PC-3 (cell line): ENCODE measurements at places on chromosomes 2 and 18.

GRCh38 chr2:112242384-112242783 lies 12.5 kb downstream of the ZC3H8 start:
- H3K4me3 ChIP-seq, result no peak overlapping the region
- no peaks in the 10 kb centered on the region for H3K27me3 ChIP-seq
- no peaks in the 10 kb centered on the region for H3K4me1 ChIP-seq

- peak overlapping the region; percentile 9; the same call in 1 of the 2 replicates for H3K27ac ChIP-seq
- DNase-seq, result peak; percentile 77
- H3K27me3 ChIP-seq, result no peaks in the 10 kb centered on the region
- no peaks in the 10 kb centered on the region for H3K36me3 ChIP-seq
Observed at GRCh38 chr2:63218800-63219526, 168.3 kb downstream of the OTX1 start.

GRCh38 chr2:143345887-143346787 lies 216.9 kb downstream of the ARHGAP15 start:
- H3K4me1 ChIP-seq, result peaks cover 5% of the 10 kb centered on the region; the same call in 1 of the 2 replicates
- peaks cover 18% of the 10 kb centered on the region; the same call in 1 of the 2 replicates for H3K27me3 ChIP-seq
- H3K36me3 ChIP-seq, result no peaks in the 10 kb centered on the region
- peak overlapping the region; percentile 30; the same call in 1 of the 2 replicates for H3K27ac ChIP-seq
- DNase-seq, result peak; percentile 51
- H3K4me3 ChIP-seq, result peak overlapping the region; percentile 7; the same call in 1 of the 2 replicates

DNA sequence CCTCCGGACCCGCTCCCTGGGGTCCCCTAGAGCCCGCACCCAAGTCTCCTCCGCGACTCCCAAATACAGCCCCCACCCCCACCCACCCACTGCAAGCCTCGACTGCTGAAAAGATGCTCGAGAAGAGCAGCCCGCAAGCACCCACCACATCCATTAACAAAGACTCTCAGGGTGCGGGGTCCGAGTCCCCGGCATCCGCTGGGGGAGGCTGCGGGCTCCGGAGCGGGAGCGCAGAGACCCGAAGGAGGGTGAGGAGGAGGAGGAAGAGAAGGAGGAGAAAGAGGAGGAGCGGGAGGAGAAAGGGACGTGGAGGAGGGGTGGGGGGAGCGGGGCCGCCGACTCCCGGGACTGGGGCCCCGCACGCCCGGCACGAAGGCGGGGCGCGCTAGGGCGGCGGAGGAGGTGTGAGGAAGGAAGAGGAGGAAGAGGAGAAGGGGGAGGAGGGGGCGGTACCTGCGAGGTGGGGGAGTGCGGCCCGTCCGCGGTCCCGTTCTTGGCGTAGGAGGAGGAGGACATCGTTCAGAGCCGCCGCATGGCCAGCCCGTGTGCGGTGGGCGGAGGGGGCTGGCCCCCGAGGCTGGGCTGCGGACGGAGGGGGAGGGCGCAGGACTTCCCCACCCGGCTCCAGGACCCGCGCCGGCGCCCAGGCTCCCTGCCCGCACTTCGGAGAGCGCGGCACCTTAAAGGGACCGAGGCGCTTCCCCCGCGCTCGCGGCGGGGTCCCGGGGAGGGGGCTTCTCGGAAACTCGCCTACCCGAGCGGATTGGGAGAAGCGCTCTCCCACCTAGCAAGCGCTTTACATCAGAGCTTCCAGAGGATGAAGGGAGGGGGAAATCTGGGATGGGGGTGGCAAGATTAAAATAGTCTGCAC lies at the start of gene CACNB4:
CACNB4 (minus strand) TSS at position 549 of the 871 bp plus-strand sequence.
- H3K36me3 ChIP-seq, result no peaks in the 10 kb centered on the region
- H3K27ac ChIP-seq, result no peak within 1 kb of the TSS
- peaks cover 74% of the 10 kb centered on the region for H3K27me3 ChIP-seq
- peaks cover 20% of the 10 kb centered on the region; the same call in 1 of the 2 replicates for H3K4me1 ChIP-seq
- no peak for DNase-seq
- H3K4me3 ChIP-seq, result peak within 1 kb of the TSS; percentile 62

- H3K4me3 ChIP-seq, result no peak overlapping the region
- H3K4me1 ChIP-seq, result no peaks in the 10 kb centered on the region
- no peak overlapping the region for H3K27ac ChIP-seq
- H3K36me3 ChIP-seq, result no peaks in the 10 kb centered on the region
- DNase-seq, result peak; percentile 57
Observed at GRCh38 chr2:48727560-48727959, 28.0 kb downstream of the LHCGR start.

- no peaks in the 10 kb centered on the region for H3K4me1 ChIP-seq
- DNase-seq, result no peak
- H3K27ac ChIP-seq, result no peak overlapping the region
- H3K4me3 ChIP-seq, result no peak overlapping the region
- no peaks in the 10 kb centered on the region for H3K36me3 ChIP-seq
- peaks cover 92% of the 10 kb centered on the region for H3K27me3 ChIP-seq
Observed at GRCh38 chr18:26863921-26864497, 1.5 kb downstream of the AQP4 start.

DNA sequence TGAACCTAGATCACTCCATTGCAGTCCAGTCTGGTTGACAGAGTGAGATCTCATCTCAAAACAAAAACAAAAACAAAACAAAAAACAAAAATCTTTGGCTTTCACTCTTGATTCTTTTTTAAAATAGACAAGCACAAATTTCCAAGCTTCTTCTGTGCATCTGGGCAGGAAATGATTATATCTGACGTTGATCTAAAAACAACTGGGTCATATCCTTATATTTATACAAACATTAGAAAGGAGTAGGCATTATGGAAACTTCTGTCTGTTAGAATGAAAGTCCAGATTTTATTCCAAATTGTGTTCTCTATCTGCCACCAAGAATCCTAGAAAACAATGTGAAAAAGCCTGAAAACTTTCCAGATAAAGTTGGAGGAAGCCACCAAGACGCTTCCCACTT lies 26.2 kb upstream of the PMAIP1 start:
- DNase-seq, result no peak
- H3K4me3 ChIP-seq, result no peak overlapping the region

DNA sequence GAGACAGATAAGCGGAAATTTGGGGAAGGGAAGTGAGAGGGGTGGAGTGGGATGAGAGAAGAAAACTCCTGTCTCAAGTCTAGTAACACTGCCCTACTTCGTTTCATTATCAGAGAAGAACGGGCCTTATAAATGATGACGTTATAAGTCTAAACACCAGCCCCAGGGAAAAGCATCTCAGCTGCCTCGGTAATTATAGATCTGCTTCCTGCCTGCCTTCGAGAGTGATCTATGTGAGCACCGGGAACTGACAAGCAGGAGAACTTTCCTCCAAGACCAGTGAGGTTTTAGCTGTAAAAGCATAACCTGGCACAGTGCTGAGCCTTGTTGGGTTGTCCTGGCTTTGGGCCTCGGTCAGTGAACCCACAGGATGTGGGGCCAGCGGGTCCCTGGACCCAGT lies 227.9 kb upstream of the SIX2 start:
- H3K4me3 ChIP-seq, result no peak overlapping the region
- peaks cover 46% of the 10 kb centered on the region for H3K4me1 ChIP-seq
- no peaks in the 10 kb centered on the region for H3K36me3 ChIP-seq
- no peak for DNase-seq

DNA sequence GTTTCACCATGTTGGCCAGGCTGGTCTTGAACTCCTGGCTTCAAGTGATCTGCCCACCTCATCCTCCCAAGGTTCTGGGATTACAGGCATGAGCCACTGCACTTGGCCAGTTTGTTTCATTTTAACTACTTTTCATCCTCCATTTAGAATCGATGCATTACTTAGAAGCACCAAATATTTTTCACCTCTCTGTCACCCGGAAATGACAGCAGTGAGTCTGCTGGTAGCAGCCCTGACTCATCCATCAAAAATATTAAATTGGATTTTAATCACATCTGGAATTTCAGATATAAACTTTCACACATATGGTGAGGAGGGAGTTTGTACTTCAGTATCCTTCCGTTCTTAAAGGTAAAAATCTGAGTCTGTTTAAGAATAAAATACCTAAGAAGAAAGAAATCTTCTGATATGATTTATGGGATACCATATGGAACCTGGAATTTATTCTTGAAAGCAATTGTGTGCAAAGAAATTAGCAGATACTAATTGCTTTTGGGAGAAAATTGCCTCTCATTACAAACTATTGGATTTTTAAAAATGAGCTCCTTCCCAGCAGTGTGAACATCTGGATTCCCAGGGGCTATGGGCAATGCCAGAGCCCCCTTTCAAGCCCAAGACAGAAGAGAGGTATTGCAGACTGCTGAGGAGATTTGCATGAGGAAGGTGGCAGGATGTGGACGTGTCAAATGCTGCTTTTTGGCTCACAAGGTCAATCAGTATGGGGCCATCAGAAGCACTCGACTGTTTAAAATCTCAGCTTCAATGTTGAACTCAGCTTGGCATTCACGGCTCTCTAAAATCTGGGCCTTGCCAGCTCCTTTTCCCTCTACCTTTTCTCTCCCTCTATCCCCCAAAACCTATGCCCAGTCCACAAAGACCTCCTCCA lies 279.5 kb upstream of the SIX2 start:
- H3K27ac ChIP-seq, result no peak overlapping the region
- H3K4me1 ChIP-seq, result peaks cover 28% of the 10 kb centered on the region
- no peaks in the 10 kb centered on the region for H3K36me3 ChIP-seq

DNA sequence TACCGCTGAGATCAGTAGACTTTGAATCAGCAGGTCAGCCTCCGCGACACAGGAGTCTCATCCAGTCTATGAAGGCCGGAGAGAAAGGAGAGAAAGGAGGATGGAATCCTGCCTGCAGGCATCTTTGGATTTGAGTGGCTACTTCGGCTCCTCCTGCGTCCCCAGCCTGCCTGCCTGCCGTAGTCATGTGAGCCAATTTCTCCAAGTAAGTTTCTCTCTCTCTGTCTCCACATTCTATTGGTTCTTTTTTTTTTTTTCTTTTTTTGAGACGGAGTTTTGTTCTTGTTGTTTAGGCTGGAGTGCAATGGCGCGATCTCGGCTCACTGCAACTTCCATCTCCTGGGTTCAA lies 16.7 kb downstream of the PDCD1 start:
- H3K4me3 ChIP-seq, result no peak overlapping the region
- no peak overlapping the region for H3K27ac ChIP-seq
- no peak for DNase-seq
- H3K4me1 ChIP-seq, result no peaks in the 10 kb centered on the region

DNA sequence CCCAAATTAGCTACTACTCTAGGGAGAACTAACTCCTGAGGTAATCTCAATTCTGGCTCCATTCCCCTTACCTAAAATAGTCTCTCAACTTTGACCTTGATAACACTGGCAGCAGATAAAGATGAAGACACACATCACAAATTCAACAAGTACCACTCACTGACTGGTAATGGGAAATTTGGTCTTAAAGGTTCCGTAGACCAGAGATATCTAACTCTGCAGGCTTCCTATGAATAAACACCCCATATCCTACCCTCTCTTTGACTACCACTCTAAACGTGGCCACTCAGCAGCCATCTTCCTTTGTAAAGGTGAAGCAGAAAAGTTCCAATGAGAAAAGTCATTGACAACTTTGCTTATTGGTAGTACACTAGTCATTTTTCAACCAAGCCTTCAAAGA lies 38.6 kb upstream of the GALNT5 start:
- no peaks in the 10 kb centered on the region for H3K4me1 ChIP-seq
- H3K36me3 ChIP-seq, result no peaks in the 10 kb centered on the region
- no peak for DNase-seq
- no peaks in the 10 kb centered on the region for H3K27me3 ChIP-seq

GRCh38 chr18:3610813-3611212 lies 160.8 kb downstream of the TGIF1 start:
- H3K4me1 ChIP-seq, result peaks cover 5% of the 10 kb centered on the region; the same call in 1 of the 2 replicates
- DNase-seq, result no peak
- H3K27me3 ChIP-seq, result no peaks in the 10 kb centered on the region
- H3K36me3 ChIP-seq, result no peaks in the 10 kb centered on the region
